A673 (cell line): ENCODE measurements at places on chromosomes 5 and 9. TPM values are rescaled to one million over a fixed set of nuclear protein-coding genes. Genes with fewer than 3 reads are reported as not detected.

Gene HTR1A
- not detected in 2 replicates for total RNA-seq

Gene CSNK1G3
- total RNA-seq, result 42.1 and 43.1 TPM in 2 replicates

Gene ANXA2R
- total RNA-seq, result 1.4 and 1.9 TPM in 2 replicates

Gene PCDHA11
- total RNA-seq, result 11.4 and 15.5 TPM in 2 replicates

Gene SIT1
- total RNA-seq, result not detected in 2 replicates

Gene LCN10
- 0.15 and 0.35 TPM in 2 replicates for total RNA-seq

Gene CCDC152
- 11.2 and 11.6 TPM in 2 replicates for total RNA-seq

Gene TRAF1
- 0.73 and 0.85 TPM in 2 replicates for total RNA-seq

Gene ARL10
- total RNA-seq, result 13.6 and 15.8 TPM in 2 replicates

DNA sequence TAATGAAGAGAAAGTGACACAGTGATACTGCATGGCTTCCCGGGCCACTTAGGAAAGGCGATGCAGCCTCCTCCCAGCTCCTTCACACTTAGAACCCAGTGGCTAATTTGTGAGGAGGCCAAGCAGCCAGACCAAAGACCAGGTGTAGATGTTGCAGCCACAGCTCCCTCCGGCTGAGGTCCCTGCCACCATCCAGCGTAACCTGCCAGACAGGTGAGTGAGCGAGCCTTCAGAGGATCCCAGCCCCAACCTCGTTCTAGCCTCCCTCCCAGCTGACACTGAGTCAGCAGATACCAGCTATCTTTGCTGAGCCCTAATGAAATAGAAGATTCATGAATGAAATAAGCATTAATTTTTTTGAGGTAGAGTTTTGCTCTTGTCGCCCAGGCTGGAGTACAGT, 59.7 kb downstream of the COL23A1 start:
- no peaks in the 10 kb centered on the region for H3K36me3 ChIP-seq
- H3K27me3 ChIP-seq, result no peaks in the 10 kb centered on the region
- H3K4me3 ChIP-seq, result no peak overlapping the region
- H3K27ac ChIP-seq, result no peak overlapping the region
- DNase-seq, result no peak

GRCh38 chr5:105573575-105573974, 2011.0 kb upstream of the NUDT12 start:
- no peak overlapping the region for H3K27ac ChIP-seq
- H3K36me3 ChIP-seq, result no peaks in the 10 kb centered on the region
- H3K4me1 ChIP-seq, result no peaks in the 10 kb centered on the region
- no peak for DNase-seq

DNA sequence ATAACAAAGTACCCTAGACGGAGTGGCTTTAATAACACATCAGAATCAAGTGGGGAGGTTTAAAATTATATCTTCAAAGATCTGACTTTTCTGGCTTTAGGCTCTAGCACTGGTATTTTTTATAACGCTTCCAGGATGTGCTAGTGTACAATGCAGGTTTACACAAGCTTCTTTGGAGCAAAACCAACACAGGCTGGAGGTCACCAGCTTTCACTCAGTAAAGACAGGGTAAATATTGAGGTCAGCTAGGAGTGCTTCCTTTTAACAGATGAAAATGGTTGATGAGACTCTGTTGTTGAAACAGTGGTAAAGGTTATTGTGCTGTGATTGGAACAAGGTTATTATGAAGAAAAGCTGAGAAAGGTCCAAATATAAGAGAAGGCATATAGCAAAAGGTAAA, 414.2 kb downstream of the TAF11L14 start:
- no peak for DNase-seq
- H3K27ac ChIP-seq, result no peak overlapping the region
- no peaks in the 10 kb centered on the region for H3K4me1 ChIP-seq
- H3K27me3 ChIP-seq, result no peaks in the 10 kb centered on the region
- no peaks in the 10 kb centered on the region for H3K36me3 ChIP-seq

DNA sequence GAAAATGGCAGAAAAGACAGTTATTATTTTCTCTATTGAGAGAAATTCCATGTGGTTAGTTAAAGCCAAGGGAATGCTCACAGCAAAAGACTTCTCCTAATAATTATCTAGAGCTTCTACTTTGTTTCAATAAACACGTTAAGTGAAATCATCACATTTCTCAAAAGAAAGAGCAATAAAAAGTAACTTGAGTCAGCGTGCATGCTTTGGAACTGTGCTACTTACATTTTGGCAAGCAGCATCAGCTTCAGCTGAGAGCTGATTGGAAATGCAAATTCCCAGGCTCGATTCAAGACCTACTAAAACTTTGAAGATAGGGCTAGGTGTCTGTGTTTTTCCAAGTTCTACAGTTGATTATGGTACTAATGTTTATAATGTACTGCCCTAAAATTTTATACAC, 132.1 kb downstream of the CDH18 start:
- H3K4me3 ChIP-seq, result no peak overlapping the region
- H3K27me3 ChIP-seq, result no peaks in the 10 kb centered on the region
- H3K4me1 ChIP-seq, result no peaks in the 10 kb centered on the region
- no peak for DNase-seq
- no peak overlapping the region for H3K27ac ChIP-seq

GRCh38 chr5:178284093-178284675, 51.6 kb upstream of the PHYKPL start:
- H3K4me3 ChIP-seq, result no peak overlapping the region
- no peaks in the 10 kb centered on the region for H3K4me1 ChIP-seq

DNA sequence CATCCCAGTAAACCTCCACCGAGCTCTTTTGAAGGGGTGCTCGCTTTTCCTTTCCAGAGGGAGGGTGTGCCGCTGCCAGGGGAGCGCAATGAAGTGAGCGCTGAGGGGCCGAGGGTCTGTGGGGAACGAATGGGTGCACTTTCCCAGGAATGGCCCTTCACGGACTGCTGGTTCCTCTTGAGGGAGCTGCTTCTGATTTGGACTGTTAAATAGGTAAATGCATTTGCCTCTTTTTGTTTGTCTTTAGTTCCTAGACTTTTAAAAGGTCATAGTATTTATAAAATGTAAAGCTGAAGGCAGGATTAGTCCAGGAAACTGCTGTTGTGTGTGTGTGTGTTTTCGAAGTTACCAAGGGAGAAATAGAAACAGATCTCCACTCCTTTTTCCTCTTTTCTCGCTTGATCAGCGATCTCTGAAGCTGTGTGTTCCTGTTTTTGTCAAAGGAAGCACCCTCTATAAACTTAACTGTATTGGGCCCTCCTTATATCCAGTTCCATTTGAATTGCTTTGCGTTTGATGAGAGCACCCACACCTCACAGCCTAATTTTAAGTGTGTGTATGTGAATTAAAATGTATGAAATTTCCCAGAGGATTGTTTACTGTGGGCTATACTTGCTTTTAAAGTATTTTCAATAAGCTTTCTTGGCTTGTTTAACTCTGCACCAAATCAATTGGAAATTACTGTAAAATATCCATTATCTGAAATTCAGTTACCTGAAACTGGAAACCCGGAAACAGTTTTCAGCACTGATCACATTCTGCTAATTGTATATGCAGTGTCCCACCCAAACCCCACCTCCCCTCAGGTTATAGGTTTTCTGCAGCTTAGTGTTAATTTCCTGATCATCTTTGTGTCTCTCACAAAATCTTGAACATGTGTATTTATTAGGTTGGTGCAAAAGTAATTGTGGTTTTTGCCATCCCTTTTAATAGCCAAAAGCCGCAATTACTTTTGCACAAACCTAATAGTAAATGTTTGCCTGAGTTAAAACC, 966 bp downstream of the SNX2 start:
- H3K4me1 ChIP-seq, result no peaks in the 10 kb centered on the region
- H3K36me3 ChIP-seq, result no peaks in the 10 kb centered on the region
- peak overlapping the region; percentile 98 for H3K4me3 ChIP-seq
- H3K27ac ChIP-seq, result peak overlapping the region; percentile 76

- H3K4me3 ChIP-seq, result no peak overlapping the region
- no peak overlapping the region for H3K27ac ChIP-seq
- H3K27me3 ChIP-seq, result no peaks in the 10 kb centered on the region
Observed at GRCh38 chr5:105350486-105351140, 1788.0 kb upstream of the NUDT12 start.

- no peaks in the 10 kb centered on the region for H3K27me3 ChIP-seq
- H3K27ac ChIP-seq, result no peak overlapping the region
- no peaks in the 10 kb centered on the region for H3K36me3 ChIP-seq
- no peak overlapping the region for H3K4me3 ChIP-seq
- DNase-seq, result peak; percentile 81
- peaks cover 5% of the 10 kb centered on the region for H3K4me1 ChIP-seq
Observed at GRCh38 chr9:28212979-28213378, 639.7 kb upstream of the C9orf72 start.

GRCh38 chr5:157669701-157670097, 1.6 kb upstream of the C5orf52 start:
- no peak for DNase-seq
- no peak overlapping the region for H3K4me3 ChIP-seq
- no peaks in the 10 kb centered on the region for H3K36me3 ChIP-seq

DNA sequence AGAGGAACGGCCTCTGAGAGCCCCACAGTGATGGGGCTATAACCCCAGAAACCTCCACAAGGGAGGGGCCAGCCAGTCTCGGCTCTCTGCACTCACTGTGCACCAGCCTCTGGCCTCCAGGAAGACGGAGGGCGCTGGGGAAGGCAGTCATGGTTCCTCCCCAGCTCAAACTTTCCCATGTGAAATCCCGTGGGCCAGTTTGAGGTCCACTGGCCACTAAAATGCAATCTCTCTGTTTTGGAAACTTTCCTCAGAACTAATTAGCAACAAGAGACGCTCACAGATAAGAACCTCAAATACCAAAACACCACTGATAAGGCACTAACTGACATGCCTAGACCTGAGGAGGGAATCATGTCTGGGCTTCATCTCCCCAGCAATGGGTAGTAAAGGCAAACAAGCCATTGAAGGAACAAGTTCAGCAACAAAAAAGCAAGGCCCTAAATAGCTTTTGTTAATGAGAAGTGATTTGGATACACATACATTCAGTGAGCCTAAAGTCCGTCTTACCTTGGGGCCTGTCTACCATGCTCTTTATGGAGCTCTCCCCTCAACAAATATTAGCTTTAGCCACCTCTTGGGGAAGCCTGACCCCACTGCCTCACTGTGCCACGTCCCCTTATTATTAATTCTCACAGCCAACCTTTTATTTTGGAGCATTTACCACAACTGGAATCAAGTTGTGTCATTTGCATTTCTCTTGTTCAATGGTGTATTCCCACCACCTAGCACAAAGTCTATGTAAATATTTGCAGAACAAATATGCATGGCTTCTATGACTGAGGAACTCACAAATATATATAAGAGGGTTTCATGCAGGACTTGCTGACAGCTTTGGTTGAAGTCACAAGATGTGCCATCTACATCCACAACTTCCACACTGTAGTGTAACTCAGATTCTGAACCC, 56.1 kb upstream of the GLRX start:
- no peak overlapping the region for H3K4me3 ChIP-seq
- no peak overlapping the region for H3K27ac ChIP-seq
- H3K4me1 ChIP-seq, result no peaks in the 10 kb centered on the region

DNA sequence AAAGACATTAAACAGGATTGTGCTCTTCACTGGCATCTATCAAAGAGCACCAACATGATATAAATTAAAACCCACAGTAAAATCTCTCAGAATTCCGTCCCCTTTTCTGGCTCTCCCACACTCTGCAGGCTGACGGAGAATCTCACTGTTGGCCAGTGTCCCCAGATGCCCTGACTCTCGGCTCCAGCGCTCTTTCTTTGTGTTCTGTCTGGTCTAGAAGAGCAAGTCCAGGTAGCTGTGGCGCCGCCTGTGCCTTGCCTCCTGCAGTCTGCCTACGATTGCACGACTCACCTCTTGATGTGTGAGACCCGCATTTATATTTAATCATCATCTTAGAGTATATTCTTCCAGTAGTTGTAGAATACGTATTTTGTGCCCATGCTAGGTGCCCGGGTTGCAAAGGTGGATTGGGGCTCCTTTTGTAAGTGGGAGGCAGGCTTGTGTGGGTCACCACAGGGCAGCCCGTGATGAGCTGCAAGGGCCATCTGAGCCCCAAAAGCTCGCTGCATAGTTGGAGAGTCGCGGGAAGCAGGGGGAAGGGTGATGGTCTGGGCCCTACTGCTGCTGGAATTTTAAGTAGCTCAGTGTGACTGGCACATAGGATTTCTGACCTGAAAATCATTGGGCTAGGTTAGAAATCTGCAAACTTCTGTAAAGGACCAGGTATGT, 55.6 kb downstream of the EHMT1 start:
- no peak overlapping the region for H3K4me3 ChIP-seq
- DNase-seq, result no peak
- peaks cover 18% of the 10 kb centered on the region for H3K4me1 ChIP-seq
- no peaks in the 10 kb centered on the region for H3K36me3 ChIP-seq
- no peak overlapping the region for H3K27ac ChIP-seq

DNA sequence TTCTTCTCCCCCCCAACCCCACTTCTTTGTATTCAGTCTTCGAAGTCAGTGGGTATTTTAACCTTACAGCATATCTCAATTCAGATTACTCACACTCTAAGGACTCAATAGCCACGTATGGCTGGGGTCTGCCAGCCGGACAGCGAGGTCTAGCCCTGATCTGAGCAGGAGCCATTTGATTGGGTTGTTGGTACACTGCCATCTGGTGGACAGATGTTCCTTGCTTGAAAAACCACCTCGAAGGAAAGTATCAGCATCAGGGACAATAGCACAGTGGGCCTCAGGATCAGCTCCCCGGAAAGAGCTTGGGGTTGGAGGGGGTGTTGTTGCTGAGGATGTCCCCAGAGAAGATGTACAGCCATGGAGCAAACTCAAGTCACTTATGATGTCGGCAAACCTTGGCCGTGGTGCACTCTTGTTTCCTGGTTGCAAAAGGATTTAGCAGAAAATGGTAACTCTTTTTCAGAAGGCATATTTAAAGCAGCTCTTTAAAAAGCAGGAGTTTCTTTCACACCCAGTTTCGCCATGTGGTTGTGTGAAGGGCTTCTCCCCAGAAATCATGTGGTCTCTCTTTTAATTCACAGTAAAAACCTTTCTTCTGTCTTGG, 31.7 kb upstream of the KCNMB1 start:
- no peaks in the 10 kb centered on the region for H3K36me3 ChIP-seq
- H3K4me1 ChIP-seq, result no peaks in the 10 kb centered on the region
- no peak overlapping the region for H3K27ac ChIP-seq
- no peaks in the 10 kb centered on the region for H3K27me3 ChIP-seq
- DNase-seq, result peak; percentile 66
- no peak overlapping the region for H3K4me3 ChIP-seq

DNA sequence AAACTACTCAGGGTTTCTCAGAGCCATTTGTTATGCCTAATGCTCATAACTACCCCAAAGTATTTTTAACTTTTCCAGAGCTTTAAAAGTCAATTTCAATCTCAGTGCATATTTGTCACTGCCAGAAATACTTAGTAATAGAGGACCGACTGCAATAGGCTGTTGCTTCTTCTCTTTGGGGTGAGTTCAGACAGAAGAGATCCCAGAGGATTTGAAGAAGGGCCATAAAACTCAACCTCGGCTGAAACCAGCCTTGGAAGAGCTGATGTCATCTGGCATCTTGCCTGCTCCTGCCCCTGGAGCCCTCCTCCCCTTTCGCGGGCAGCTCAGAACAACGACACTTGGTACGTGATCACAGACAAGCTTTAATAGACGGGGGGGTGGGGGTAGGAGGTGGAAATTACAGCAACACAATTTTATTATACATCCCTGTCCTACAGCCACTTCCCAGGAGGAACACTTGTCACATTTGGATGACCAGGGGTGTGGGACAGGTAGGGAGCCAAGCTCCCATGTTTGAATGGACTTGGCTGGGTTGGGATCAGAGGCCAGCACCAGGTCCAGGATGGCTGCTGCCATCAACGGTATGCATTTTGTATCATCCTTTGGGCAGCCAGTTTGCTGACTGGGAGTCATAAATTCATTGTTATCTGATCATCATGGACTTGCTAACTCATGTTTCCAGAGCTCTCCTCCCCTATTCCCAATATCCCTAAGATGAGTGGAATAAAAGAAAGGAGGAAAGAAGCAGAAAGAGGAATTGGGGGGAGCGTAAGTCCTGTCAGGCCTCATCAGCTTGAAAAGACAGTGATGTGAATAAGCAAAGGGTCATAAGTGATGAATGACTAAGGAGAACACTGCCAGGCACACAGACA, 186.6 kb upstream of the PANK3 start:
- DNase-seq, result peak; percentile 35
- no peak overlapping the region for H3K4me3 ChIP-seq
- H3K27ac ChIP-seq, result no peak overlapping the region
